Stimulated activated CD4-positive, alpha-beta T cell treated with anti-CD3 and anti-CD28 coated beads, Interleukin-1b, Interleukin-23, amount 100 ng/mL, for 48 hours (primary cell): ENCODE measurements at places on chromosomes 12 and 14.

DNA sequence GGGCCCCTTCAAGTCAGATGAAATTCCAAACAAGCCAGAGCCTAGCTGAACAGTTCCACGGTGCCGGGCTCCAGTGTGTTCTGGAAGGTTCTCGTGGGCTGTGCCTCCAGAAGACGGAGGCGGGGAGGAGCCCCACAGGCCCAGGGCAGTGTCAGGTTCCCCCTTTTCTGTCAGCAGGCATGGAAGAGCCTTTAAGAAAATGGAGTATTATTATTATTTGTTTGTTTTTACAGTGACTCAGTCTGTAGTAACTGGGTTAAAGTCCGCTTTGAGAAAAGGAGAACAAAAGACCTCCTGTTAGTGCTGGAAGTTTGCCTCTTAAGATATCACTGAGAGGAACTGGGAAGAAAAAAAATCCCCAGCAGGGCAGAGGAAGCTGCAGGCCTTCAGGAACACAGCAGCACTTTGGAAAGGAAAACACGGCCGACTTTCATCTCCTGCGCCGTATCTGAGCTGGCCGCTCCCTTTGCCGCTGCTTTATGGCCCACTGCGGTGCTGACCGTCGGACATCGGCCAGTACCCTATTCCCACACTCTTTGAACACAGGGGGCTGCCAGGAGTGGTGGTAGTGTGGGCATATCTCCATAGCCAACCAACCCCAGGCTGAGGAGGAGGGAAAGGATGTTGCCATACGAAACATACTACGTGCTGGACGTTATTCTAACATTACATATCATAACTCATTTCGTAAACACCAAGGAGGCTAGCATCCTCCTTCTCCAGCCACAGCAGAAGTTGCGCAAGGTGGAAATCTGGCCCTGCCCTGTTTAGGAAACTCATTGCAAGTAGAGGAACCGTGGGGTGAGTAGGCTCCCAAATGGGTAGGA, 194.0 kb downstream of the ZFP36L1 start:
- DNase-seq: no peak

- DNase-seq: no peak
Observed at GRCh38 chr12:45987340-45987727, 3.0 kb downstream of the SCAF11 start.

GRCh38 chr14:50979941-50980850, 35.9 kb upstream of the PYGL start:
- DNase-seq: no peak

- DNase-seq: no peak
Observed at GRCh38 chr14:54370323-54371198, 26.2 kb upstream of the CDKN3 start.

GRCh38 chr14:34098045-34098984, 147.4 kb upstream of the EGLN3 start:
- no peak for DNase-seq

- DNase-seq: no peak
Observed at GRCh38 chr12:29769162-29769858, 14.4 kb downstream of the TMTC1 start.

DNA sequence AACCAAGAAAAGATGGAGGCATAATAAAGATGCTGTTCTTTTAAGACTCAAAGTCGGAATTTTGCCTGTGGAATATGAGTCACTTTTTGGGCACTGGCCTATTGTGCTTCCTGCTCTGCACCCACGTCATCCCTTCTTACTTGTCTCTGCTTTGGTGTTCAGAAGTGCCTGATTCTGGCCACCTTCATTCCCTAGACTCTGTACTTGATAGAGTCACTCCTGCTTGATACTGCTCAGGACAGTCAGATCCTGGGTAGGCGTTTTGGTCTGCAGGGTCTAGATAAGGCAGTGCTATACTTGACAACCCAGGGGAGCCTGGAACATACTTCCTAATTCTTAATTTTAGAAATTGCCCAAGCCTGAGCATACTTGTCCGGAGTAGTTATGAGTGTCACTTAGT, 1.9 kb downstream of the LRRK2 start:
- DNase-seq: no peak

DNA sequence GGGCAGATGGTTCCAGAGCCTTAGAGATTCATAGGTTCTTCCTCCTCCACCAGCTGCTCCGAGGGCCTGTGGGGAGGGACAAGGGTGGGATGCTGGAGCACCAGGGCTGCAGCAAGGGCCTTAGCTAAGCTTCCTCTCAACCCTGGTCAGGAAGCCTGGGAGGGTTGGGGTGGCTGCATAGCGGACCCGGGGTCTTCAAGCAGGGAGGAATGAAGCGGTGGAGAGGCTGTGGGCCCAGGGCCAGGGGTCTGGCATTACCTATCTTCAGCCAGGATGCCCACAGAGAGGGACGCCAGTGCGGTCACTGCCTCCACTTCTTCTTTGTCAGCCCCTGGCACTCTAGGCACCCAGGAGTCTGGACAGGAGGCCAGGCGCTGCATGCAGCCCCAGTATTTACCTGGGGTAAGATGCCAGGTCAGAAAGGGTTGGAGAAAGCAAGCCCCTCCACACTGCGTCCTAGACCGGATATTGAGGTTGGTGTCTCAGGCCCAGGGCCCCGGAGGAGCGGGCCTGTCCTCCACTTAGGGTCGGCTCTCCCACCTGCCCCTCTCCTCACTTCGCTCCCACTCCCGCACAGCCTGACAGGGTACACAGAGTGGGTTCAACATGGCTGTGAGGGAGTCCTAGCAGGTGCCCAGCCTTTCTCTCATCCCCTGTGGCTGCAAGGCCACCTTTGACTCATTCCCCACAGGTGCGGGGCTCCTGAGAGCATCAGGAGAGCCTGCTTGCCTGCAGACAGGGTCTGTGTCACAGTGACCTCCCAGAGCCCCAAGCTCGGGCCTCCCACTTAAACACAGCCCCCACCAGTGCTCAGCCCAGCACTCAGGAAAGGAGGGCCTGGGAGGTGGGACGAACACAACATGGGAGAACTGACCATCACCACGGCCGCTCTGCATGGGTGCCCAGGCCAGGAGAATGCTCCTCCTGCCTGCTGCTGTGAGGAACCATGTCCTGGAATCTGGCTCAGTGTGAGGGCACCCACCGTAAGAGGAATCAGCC, 11.1 kb downstream of the SLC48A1 start:
- no peak for DNase-seq

DNA sequence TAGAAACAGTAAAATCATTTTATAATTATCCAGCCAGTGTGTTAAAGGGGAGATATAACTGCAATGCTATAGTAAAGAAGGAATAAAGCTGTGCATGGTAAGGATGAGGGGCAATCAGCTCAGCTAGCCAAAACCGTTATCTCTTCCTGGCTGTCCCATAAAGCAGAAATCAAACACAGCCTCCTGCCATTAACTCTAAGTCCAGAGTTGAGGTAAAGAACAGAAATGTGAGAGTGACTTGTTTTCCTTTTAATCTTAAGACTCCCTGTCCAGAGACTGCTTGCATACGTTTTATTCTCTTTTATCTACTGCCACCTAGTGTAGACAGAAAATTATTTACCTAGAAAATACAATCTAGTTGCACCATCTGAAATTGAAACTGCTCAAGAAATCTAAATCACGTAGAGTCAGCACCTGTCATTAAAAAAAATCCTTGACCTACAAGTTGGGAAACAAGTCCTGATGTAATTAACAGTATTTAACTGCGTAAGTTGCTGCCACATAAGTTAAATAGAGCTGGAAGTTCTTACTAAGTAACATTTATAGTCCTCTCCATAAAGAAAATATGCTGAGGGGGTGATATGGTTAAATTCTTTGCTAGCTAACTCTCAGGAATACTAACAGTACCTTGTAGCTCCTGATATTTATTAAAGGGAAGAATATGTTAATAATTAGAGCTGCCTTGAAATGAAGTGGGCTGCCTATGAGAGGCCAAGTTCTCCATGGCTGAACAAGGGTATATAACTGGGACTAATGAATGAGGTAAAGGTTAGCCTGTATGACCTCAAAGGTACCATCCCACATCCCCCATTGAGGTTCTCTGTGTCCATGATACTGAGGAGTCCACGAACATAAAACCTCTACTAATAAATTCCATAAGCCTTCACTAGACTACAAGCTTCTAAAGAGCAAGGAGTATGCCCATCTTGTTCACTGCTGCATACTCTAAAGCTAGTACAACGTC, 62.7 kb downstream of the GALNT4 start:
- no peak for DNase-seq

- DNase-seq: no peak
Observed at GRCh38 chr14:75647640-75648039, 13.0 kb downstream of the ERG28 start.

GRCh38 chr14:68199554-68200151, 380.1 kb downstream of the RAD51B start:
- DNase-seq: no peak

DNA sequence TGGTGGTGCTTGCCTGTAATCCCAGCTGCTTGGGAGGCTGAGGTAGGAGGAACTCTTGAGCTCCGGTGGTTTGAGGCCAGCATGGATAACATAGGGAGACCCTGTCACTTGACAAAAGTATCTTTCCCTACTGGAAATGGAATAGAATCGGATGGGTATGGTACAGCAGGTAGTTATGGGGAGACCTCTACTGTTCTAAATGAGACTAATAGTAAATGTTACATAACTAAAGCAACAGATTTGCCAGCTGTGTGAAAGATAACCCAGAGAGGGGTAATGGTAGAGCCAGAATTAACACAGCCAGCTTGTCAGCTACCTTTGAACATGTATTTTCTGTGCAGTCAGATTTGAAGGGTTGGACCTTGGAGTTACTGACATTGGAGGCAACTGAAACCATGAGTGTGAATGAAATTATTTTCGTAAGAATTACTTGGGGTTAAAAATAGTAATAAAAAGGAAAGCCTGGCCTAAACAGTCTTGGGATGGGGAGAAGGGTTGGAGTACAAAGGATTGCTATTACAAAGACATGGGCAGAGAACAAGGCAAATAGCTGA, 21.7 kb upstream of the NUP107 start:
- DNase-seq: no peak

DNA sequence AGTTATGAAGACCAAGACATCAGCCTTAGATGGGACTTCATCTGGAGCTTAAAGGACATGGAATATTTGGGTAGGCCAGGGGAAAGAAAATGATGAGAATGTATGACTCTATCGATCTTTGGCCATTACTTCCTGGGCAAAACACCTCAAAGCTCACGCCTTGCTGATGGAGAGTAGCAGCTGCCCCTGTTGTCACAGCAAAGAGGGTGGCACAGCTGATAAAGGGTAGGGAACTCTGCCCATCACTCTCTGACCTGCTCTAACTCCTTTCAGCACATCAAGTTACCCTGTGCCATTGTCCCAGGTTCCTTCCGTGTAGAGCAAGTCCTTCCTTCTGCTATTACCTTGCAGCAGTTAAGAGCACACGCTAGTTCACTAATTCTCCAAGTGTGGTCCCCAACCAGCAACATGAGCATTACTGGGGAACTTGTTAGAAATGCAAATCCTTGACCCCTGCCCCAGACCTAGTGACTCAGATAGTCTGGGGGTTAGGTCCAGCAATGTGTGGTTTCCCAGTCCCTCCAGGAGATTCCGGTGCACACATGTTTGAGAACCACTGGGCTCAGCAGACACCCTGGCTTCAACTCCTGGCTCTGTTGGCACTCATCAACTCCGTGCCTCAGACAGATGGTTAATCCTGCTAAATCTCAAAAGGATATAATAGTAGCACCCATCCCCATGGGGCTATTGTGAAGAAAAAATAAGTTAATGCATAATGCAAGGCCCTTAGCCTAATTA, 93.7 kb upstream of the EEA1 start:
- no peak for DNase-seq

- no peak for DNase-seq
Observed at GRCh38 chr12:10175846-10176636, 2.8 kb upstream of the TMEM52B start.

GRCh38 chr14:92135269-92135668, 13.5 kb downstream of the CPSF2 start:
- no peak for DNase-seq

DNA sequence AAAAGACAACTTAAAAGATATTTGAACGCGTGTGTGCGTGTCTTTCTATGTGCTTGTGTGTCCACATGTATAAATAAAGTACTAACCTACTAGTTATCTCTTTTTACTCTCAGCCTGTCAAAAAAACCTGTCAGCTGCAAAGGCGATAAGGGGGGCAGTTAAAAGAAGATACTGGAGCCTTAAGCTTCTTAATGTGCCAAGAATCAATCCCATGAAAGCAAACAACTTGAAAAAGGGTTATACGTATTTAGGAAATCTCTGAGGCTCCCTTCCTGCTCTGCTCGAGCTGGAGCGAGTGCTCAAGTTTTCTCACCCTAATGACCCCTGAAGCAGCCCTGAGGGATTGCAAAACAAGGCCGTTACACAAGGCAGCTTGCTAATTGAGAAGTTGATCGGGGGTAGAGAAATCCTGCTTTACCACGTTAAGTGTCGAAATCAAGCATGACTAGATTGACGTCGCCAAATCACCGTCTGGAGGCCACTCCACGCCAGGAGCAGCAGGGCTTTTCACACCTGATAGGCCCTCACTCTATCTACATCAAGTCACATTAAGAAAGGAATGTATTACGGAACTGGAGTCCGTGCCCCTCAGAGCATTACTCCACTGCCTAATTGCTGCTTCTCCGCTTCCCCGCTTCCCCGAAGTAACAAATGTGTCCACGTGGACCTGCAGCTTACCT, 32.4 kb downstream of the LMO3 start:
- no peak for DNase-seq

GRCh38 chr14:64704143-64704742, at the start of gene PLEKHG3:
Gene PLEKHG3, plus strand, starts transcription at chr14:64704424. Its CDS starts 23,208 bp downstream, at chr14:64727632.
- peak; percentile 6 for DNase-seq

DNA sequence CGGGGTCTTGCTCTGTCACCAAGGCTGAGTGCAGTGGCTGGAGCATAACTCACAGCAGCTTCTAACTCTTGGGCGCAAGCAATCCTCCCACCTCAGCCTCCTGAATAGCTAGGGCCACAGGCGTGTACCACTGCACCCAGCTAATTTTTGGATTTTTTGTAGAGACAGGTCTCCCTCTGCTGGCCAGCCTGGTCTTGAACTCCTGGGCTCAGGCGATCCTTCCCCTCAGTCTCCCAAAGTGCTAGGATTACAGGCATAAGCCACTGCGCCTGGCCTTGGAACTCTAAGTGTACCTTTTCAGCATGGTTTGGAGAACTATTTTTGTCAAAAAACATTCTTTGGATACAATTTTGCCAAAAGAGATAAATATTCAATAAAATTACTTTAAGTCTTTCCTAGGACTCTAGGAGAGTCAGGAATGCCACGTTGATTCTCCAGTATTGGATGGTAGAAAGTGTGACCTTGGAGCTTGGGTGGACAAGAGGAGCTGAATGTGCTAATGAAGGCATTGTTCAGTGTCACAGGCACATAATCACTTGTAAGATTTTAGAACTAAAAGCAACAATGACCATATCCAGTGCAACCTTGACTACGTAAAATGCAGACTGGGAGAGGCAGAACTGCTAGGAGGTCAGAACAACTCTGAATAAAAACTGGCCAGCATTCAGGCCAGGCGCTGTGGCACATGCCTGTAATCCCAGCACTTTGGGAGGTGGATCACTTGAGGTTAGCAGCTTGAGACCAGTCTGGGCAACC, 2.8 kb downstream of the SRSF9 start:
- peak; percentile 40 for DNase-seq

GRCh38 chr12:24860546-24860945, 88.4 kb downstream of the BCAT1 start:
- no peak for DNase-seq

GRCh38 chr14:78178971-78179370, 8.8 kb downstream of the NRXN3 start:
- DNase-seq: no peak

GRCh38 chr12:124824195-124824594, 39.5 kb downstream of the SCARB1 start:
- DNase-seq: no peak

GRCh38 chr12:61869796-61870195, 390.4 kb upstream of the USP15 start:
- no peak for DNase-seq

- no peak for DNase-seq
Observed at GRCh38 chr12:132108211-132108832, 35.8 kb downstream of the DDX51 start.

- no peak for DNase-seq
Observed at GRCh38 chr14:91580876-91581577, 70.9 kb upstream of the PPP4R3A start.
